Effector memory CD8-positive, alpha-beta T cell (primary cell): ENCODE measurements at places on chromosomes 11 and 22.

DNA sequence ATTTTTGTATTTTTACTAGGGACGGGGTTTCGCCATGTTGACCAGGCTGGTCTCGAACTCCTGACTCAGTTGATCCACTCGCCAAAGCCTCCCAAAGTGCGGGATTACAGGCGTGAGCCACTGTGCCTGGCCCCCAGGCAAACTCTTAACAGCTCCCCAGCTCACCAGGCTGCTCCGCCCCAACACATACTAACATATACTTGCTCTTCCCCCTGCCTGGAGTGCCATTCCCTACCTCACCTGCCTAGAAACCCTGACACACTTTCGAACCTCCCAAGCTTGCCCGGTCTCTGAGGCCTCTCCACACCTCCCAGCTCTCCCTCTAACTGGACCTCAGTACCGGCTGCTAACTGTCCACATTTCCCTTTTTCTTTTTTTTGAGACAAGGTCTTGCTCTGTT is 8.5 kb downstream of the MAP4K2 start:
- H3K4me3 ChIP-seq: no peak overlapping the region
- H3K27ac ChIP-seq: no peak overlapping the region
- H3K4me1 ChIP-seq: peaks cover 11% of the 10 kb centered on the region
- H3K36me3 ChIP-seq: peaks cover 21% of the 10 kb centered on the region
- H3K27me3 ChIP-seq: no peaks in the 10 kb centered on the region

- H3K4me3 ChIP-seq: no peak within 1 kb of the TSS
- H3K27me3 ChIP-seq: no peaks in the 10 kb centered on the region
- peak within 1 kb of the TSS; percentile 56 for H3K27ac ChIP-seq
- H3K36me3 ChIP-seq: peaks cover 16% of the 10 kb centered on the region
- no peaks in the 10 kb centered on the region for H3K4me1 ChIP-seq
- no peak for DNase-seq
Observed at GRCh38 chr11:78063440-78064181, at the start of gene THRSP. Gene THRSP, plus strand, starts transcription at chr11:78063861. Its CDS starts 21 bp downstream, at chr11:78063882.

- no peak overlapping the region for H3K27ac ChIP-seq
- no peak overlapping the region for H3K4me3 ChIP-seq
- H3K36me3 ChIP-seq: no peaks in the 10 kb centered on the region
- DNase-seq: no peak
- peaks cover 55% of the 10 kb centered on the region for H3K27me3 ChIP-seq
Observed at GRCh38 chr11:9075556-9075955, 15.8 kb downstream of the SCUBE2 start.

DNA sequence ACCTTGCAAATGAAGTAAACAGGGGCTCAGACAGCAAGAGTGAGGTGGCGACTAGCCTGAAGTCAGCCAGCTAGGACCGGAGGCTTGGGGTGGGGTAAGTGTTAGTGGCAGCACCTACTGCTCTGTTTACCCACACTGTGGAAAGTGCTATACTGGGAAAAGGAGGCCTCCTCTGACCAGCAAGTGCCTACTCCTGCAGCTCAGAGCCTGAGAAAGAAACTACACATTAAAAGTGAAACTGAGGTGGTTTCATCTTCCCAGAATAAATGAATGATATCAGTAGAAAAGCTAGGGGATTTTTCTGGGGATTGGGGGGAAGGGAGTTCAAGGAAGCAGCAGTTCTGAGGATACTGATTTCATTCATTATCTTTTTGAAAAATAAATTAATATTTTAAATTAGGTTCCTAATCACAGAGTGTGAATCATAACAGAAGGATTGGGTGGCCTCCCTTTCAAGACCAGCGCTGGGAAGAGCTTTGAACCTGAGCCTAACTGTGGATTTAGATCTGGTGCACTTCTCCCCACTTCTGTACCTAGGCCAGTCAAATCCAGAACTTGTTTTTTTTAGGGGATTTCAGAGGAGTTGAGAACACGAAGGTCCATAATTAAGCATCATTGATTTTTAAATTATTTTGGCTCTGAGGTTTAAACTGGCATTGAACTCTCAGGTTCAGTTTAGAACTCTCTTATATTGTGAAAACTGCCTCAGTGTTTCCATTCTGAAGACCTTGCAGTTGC is 48.1 kb upstream of the GRAMD1B start:
- no peak overlapping the region for H3K27ac ChIP-seq
- no peak overlapping the region for H3K4me3 ChIP-seq
- no peaks in the 10 kb centered on the region for H3K27me3 ChIP-seq

DNA sequence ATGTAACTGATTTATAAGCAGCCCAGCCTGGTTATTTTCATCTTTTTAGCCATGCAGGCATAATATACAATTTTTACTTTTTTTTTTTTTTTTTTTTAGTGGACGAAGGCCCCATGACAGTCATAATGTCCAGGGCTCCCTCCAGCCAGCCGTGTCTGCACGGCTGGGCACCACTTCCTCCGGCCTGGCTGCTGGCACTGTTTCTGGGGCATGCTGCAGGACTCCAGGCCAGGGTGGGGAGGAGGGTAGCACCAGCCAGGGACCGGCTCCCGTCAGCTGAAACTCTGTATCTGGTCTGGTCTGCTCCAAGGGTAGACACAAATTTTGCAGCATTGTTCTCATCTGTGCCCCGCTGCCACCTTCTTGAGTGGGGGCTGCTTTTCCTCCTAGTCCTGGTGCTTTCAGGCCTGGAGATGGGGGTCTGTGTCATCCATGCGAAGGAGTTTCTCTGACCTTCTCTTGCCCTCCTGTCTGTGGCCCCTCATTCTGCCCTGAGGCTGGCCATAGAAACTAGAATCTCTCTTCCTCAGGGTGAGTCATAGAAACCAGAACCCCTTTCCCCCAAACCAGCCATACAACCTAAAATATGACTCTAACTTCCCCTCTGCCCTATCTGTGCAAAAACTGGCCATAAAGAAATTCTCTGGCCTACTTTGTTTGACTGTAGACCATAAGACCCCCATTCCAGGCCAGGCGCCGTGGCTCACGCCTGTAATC is 9.2 kb upstream of the RRP7A start:
- no peak overlapping the region for H3K27ac ChIP-seq
- H3K4me3 ChIP-seq: no peak overlapping the region
- no peak for DNase-seq
- peaks cover 7% of the 10 kb centered on the region for H3K4me1 ChIP-seq
- no peaks in the 10 kb centered on the region for H3K27me3 ChIP-seq

DNA sequence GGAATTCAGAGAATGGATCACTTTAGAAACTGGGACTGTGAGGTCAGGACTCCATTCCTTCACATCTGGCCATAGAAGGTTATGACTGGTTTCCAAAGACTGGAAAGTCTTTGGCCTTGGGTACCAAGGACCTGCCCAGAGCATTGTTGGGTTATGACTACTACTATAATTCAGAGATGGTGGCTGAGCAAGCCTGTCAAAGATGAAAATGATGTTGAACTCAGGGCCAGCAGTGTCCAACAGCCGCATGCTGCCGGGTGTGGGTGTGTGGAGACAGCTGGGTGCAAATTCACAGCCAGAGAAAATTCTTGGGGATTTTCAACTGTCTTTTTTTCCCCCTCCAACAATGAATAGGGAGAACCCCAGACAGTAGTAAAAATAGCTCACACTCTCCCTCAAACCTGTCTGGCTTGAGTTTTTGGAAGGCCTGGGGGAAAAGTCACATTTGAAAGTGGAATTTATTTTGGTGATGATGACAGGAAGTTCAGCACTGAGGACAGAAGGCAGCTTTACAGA is 166.8 kb upstream of the NCAM1 start:
- no peak overlapping the region for H3K27ac ChIP-seq
- no peaks in the 10 kb centered on the region for H3K36me3 ChIP-seq
- H3K4me1 ChIP-seq: peaks cover 3% of the 10 kb centered on the region
- H3K27me3 ChIP-seq: peaks cover 17% of the 10 kb centered on the region

GRCh38 chr22:23847991-23848864 is 9.4 kb upstream of the DERL3 start:
- no peak overlapping the region for H3K27ac ChIP-seq
- no peaks in the 10 kb centered on the region for H3K4me1 ChIP-seq
- no peak overlapping the region for H3K4me3 ChIP-seq
- H3K27me3 ChIP-seq: no peaks in the 10 kb centered on the region

DNA sequence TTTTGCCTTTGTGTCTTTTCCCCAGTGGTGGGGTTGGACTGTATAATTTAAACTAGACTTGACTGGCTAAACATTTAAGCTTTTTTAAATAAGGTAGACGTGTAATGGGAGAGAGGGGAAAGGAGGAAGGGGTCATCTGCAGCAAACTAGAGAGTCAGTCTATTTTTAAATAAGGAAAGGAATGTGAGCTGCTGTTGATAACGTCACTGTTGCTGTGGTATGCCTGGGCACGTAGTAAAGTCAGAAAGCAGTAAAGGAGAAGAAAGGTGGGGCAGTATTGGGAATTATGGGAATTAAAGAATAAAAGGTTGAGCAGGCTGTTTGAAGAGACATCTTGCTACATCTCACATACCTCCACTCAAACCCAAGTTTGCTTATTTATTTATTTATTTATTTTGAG is 80.4 kb upstream of the FSHB start:
- no peaks in the 10 kb centered on the region for H3K27me3 ChIP-seq
- no peak for DNase-seq
- no peaks in the 10 kb centered on the region for H3K4me1 ChIP-seq
- no peak overlapping the region for H3K4me3 ChIP-seq
- H3K27ac ChIP-seq: no peak overlapping the region
- no peaks in the 10 kb centered on the region for H3K36me3 ChIP-seq

DNA sequence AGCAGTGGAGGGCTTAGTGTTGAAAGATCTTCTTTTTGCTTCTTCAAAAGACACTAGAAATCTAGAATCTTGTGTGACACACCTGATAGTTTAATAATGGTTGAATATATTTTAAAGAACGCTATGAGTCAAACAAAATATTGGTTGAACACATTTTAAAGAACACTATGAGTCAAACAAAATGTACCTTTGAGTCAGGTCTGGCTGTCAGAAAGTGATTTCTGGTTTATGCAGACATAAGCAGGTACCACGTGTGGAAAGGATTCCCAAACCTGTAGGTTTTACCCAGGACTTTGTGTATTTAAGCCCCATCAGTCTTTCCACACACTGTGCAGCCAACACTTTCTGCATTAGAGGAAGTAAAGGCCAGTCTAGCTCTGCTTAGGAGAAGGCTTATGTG is 366.7 kb upstream of the TENM4 start:
- DNase-seq: no peak
- no peaks in the 10 kb centered on the region for H3K36me3 ChIP-seq
- no peak overlapping the region for H3K4me3 ChIP-seq
- H3K4me1 ChIP-seq: no peaks in the 10 kb centered on the region
- H3K27me3 ChIP-seq: no peaks in the 10 kb centered on the region
- H3K27ac ChIP-seq: no peak overlapping the region

GRCh38 chr11:27212248-27212780 is 150.7 kb downstream of the CCDC34 start:
- peaks cover 9% of the 10 kb centered on the region for H3K27me3 ChIP-seq
- H3K4me1 ChIP-seq: no peaks in the 10 kb centered on the region
- no peak overlapping the region for H3K4me3 ChIP-seq
- DNase-seq: no peak
- no peaks in the 10 kb centered on the region for H3K36me3 ChIP-seq

DNA sequence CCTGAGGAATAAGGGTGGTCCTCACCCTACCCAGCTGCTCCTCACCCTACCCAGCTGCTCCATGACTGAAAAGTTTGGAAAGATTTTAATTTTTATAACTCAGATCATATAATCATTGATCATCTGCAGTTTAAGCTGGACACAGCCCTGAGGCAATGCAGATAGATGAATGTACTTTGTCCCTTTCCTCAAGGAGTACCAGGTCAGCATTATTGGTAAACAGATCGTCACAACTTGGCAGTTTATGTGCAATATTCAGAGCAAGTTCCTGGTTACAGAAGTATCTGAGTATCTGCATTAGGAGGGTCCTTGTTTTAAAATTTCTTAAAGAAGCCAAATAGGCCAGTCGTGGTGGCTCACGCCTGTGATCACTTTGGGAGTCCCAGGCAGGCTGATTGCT is 3.6 kb downstream of the TNRC6B start:
- H3K4me1 ChIP-seq: peaks cover 69% of the 10 kb centered on the region
- DNase-seq: no peak
- no peak overlapping the region for H3K27ac ChIP-seq
- H3K27me3 ChIP-seq: no peaks in the 10 kb centered on the region
- H3K36me3 ChIP-seq: peaks cover 17% of the 10 kb centered on the region

GRCh38 chr11:1920128-1920908 is 815 bp downstream of the TNNT3 start:
- H3K27me3 ChIP-seq: peaks cover 2% of the 10 kb centered on the region
- no peak overlapping the region for H3K27ac ChIP-seq
- H3K36me3 ChIP-seq: peaks cover 6% of the 10 kb centered on the region
- DNase-seq: no peak
- H3K4me1 ChIP-seq: peaks cover 13% of the 10 kb centered on the region

DNA sequence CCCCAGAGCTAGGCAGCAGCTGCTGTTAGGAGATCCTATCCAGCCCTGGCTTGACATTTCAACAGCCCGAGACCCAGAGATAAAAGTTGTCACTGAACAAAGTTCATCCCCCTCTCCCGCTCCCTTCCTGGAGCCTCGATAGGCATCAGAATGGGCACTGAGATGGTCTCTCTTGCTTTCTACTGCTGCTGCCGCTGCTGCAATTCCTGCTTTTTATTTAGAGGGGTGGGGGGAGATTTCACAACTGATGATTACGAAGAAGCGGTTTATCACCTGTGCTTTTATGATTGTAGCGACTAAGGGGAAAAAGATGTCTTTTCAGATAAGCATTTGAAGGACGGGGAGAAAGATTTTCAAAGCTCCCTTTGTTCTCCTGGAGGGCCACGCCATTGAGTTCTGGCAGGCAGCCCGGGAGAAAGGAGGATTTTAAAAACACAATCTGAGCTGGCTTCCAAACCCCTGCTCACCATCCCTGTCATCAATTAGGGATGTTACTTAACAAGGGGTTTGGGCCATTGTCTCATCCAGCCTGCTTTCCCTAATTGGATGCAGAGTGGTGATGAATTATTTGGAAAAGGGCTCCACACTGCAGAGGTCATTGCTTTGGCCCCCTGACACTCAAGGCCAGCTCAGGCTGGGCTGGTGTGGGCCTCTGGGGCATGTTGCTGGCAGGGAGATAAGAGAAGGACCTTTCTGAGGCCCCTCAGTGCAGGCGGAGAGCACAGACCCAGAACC is 344.7 kb downstream of the BUD13 start:
- no peak overlapping the region for H3K4me3 ChIP-seq
- no peaks in the 10 kb centered on the region for H3K4me1 ChIP-seq
- H3K27ac ChIP-seq: no peak overlapping the region
- H3K36me3 ChIP-seq: no peaks in the 10 kb centered on the region
- peaks cover 56% of the 10 kb centered on the region for H3K27me3 ChIP-seq
- no peak for DNase-seq

DNA sequence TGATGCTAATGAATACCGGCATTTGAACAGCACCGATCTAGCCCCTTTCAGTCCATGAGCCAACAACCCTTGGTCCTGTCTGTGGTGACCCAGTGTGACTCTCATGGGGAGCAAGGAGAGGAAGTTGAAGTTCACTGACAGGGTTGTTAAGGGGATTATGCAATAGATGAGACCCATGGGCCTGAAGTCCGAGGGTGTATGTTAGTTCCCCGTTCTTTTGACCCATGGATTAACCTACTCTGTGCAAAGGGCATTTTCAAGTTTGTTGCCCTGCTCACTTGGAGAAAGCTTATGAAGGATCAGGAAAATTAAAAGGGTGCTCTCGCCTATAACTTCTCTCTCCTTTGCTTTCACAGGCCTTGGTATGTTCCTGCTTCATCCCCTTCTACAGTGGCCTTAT is 4.9 kb downstream of the PNPLA3 start:
- DNase-seq: no peak
- no peak overlapping the region for H3K27ac ChIP-seq
- H3K4me3 ChIP-seq: no peak overlapping the region
- H3K36me3 ChIP-seq: peaks cover 3% of the 10 kb centered on the region
- H3K4me1 ChIP-seq: peaks cover 6% of the 10 kb centered on the region

GRCh38 chr22:27978317-27978716 is 59.3 kb upstream of the PITPNB start:
- DNase-seq: no peak
- no peak overlapping the region for H3K4me3 ChIP-seq
- H3K4me1 ChIP-seq: peaks cover 1% of the 10 kb centered on the region
